ENCODE measurements at places on chromosomes 4 and X. TPM values are rescaled to one million over a fixed set of nuclear protein-coding genes. Genes with fewer than 3 reads are reported as not detected.

Gene ANKRD50
- 16.4 TPM for total RNA-seq

Gene ADH7
- total RNA-seq, result not detected

Gene HPRT1
- total RNA-seq, result 11.8 TPM

Gene ODAM
- not detected for total RNA-seq

Gene SLC25A43
- 41.1 TPM for total RNA-seq

Gene ADH1A
- not detected for total RNA-seq

GRCh38 chr4:111535792-111536191 lies 609.5 kb upstream of the FAM241A start:
- DNase-seq, result no peak

DNA sequence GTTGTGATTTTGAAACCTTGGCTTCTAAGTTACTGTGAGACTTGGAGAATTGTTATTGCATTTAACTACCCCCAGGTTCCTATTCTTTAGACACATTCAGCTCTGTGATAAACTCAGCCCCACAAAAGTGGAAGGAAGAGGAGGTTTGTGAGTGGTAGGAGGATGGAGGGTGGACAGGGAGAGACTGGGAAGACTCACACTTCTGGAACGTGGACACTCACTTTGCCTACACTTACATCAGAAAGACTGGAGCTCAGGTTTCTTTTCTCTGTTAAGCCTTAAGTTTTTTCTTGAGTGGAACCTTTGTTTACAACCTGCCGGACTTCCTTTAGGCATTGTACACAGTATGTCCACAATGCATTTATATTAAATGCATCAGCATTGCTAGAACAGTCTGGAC lies 99.0 kb downstream of the AREG start:
- DNase-seq, result peak; percentile 87

DNA sequence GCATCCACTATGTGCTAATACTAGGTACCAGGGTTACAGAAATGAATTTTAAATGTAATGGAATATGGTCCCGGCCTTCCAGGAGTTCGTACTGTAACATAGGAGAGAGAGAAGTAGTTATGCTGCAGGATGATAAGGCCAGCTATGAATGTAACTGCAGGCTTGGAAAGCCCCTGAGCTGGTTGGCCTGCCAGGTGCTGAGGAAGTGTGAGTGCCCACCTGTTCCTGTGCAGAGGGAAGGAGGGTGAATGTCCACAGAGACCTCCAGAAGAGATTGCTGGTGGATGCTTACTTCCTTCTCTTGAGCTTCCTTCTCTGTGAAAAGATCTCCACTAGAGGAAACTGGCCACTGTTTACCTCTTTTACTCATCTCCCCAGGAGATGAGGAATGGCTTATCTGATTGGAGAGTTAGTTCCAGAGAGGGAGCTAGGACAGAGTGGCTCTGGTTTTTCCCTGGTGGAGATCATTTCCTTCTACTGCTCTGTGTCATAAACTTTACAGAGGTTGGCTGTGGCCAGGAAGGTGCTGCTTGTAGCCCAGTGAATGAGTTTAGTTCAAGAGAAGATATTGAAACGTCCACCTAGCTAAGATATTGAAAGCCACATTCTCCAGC lies 114.0 kb upstream of the LNX1 start:
- DNase-seq, result peak; percentile 20

GRCh38 chrX:51332188-51332942 lies at the start of gene NUDT10:
TSS of gene NUDT10 (plus strand) at chrX:51332822. CDS start at chrX:51332966, 144 bp downstream.
- peak; percentile 45 for DNase-seq

GRCh38 chrX:3136161-3136961 lies 95.1 kb downstream of the ARSF start:
- DNase-seq, result no peak

- DNase-seq, result no peak
Measured at GRCh38 chr4:6869944-6870343, 39.7 kb upstream of the TBC1D14 start.

- DNase-seq, result no peak
Measured at GRCh38 chr4:144740316-144740715, 94.4 kb downstream of the HHIP start.

DNA sequence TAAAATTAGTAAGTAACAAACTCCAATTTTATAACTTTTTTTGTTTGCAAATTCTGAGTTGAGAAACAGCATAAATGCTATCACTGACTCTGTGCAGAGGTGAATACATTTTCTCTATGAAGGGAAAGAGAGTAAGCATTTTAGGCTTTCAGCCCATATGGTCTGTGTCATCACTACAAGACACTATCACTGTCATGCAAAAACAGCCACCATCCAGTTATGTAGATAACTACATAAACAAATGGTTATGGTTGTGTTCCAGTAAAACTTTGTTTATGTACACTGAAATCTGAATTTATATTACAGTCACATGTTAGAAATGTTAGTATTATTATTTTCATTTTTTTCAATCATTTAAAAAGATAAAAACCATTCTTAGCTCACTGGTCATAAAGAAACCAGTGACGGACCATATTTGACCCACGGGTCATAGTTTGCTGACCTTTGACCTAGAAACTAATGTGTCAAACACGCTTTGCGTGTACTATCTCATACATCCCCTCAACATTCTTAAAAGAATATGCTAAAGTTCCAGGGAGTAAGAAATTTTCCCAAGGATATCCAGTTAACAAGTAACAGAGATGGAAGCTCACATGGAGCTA lies 29.1 kb downstream of the RASGEF1B start:
- no peak for DNase-seq

DNA sequence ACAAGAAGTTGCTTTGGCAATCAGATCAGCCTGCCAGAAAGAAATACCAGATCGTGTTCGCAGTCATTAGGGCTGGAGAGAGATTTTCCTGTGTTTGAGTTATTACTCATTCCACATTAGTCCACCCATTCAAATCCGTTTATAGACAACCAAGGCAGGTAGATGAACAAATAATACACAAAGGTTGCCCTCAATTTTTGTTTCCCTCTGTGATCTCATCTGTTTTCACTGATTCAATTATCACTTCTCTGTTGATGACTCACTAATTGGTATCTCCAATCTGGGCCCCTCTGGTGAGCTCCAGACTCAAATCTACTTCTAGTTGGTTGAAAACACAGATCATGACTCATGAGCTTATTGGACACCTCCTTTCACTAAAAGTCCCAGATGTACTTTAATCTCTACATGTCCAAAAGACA lies 54.5 kb downstream of the CHM start:
- peak; percentile 59 for DNase-seq
